ENCODE measurements at places on chromosomes 3 and 15. TPM values are rescaled to one million over a fixed set of nuclear protein-coding genes. Genes with fewer than 3 reads are reported as not detected.

Gene PFKFB4
- 12.3 TPM for total RNA-seq

Gene GOLGA6L10
- 1.4 TPM for total RNA-seq

Gene TMPRSS7
- total RNA-seq = not detected

Gene P2RY13
- total RNA-seq = not detected

Gene MAPKBP1
- 25.6 TPM for total RNA-seq

Gene ZSCAN29
- 33.7 TPM for total RNA-seq

Gene CCDC9B
- total RNA-seq = 23.9 TPM

GRCh38 chr15:77053709-77054108 is 17.2 kb downstream of the TSPAN3 start:
- no peak for DNase-seq

DNA sequence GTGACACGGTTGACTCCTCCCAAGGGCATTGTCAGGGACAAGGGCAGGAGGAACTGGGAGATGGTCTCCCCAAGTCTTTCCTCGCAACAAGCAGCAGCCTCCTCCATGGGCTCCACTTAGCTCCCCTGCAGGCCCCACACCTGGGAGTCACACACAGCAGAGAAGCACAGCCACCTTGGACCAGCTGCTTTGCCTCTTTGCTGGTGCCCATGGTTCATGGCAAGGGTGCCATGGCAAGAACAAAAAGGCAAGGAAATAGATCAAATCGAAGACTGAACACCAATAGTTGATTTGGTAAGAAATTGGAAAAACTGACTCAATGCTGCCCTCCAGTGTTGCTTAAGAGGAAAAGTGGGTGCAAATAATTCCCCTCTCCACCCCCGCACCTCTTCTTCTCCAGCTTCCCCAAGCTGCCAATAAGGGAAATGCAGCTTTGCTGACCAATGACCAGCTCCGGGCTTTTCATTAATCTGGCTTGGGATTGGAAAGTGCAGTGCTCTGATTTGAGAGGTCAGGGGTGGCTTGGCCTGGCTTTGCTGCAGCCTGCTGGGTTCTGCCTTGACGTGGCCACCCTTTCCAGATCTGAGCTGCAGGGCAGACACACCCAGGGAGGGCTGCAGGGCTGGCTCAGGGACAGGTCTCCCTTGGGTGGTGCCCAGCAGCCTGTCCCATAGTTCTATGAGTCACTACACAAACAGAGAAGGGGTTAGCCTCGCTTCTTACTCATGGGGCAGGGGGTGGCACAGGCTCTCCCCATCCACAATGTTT is 162.0 kb downstream of the KLF13 start:
- DNase-seq = peak; percentile 98

DNA sequence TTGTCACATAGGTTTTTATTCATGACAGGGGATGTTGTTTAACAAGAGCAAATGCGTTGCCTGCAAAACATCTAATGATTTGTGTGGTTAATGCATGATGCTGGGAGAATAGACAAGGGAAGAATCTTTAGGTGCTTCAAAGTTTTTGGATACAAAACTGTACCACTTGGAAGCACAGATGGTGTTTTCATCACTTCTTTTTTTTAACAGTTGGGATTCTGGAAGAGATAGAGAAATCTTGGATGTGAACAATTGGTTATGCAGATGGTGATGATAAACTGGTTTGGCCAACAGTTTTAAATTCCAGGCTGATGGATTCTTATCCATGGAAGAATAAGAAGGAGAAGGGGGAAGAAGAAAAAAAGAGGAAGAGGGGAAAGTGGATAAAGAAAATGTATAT is 379.4 kb downstream of the KCNH8 start:
- no peak for DNase-seq

GRCh38 chr3:125123451-125124305 is 67.9 kb upstream of the HEG1 start:
- peak; percentile 79 for DNase-seq

GRCh38 chr15:47364230-47365141 is 352.8 kb upstream of the SEMA6D start:
- peak; percentile 53 for DNase-seq

DNA sequence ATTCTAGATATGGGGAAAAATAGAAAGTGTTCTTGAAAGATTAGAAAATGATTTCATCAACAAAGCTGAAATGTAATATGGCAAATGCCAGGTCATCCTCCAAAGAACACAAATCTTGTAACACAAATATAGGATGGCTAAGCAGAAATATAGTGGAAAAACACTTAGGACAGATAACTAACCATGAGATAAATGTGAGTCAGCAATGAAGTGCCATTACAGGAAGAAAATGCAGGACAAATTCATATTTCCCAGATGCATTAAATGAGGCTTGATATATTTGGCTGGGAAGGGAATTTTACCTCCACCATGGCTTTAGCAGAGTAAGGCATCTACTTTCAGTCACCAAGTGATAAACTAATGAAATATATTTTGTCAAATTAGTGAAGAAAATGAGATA is 92.8 kb upstream of the SEMA6D start:
- no peak for DNase-seq

DNA sequence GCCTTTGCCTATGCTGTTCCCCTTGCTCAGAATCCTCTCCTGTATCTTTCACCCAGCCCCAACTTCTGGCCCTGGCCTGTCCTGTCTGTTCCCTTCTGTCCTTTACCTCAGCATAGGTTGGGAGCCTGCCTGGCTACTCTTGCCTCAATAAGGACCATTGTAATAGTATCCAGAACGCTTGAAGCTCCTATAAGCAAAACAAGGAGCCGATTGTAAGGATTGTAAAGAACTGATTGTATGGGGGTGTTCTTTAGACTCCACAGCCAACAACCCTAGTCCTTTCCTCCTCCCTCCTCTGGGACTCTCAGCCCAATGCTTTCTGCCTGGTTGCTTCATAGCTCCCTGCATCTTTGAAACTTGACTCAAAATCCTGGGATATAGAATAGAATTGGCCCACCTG is 18.7 kb upstream of the RAD54L2 start:
- DNase-seq = no peak

- no peak for DNase-seq
Measured at GRCh38 chr15:100602823-100603393, 519 bp downstream of the ASB7 start.

- DNase-seq = no peak
Measured at GRCh38 chr3:1766384-1766783, 332.3 kb upstream of the CNTN4 start.

DNA sequence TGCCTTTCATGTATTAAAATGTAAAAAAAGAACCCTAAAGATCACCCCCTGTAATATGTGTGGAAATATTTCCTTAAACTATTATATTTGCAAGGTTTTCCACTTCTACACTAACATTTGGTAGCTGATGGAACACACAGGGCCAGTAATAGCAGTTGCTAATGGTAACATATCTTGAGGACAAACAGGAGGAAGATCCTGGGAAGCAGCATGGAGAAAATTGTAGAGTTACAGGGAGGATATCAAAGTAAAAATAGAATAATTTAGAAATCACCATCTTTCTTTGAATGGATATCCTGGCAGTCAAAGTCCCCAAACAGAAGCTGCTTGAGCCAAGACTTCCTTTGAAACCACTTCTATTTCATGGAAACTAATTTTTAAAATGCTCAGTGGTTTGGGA is 29.5 kb upstream of the OSTN start:
- no peak for DNase-seq

DNA sequence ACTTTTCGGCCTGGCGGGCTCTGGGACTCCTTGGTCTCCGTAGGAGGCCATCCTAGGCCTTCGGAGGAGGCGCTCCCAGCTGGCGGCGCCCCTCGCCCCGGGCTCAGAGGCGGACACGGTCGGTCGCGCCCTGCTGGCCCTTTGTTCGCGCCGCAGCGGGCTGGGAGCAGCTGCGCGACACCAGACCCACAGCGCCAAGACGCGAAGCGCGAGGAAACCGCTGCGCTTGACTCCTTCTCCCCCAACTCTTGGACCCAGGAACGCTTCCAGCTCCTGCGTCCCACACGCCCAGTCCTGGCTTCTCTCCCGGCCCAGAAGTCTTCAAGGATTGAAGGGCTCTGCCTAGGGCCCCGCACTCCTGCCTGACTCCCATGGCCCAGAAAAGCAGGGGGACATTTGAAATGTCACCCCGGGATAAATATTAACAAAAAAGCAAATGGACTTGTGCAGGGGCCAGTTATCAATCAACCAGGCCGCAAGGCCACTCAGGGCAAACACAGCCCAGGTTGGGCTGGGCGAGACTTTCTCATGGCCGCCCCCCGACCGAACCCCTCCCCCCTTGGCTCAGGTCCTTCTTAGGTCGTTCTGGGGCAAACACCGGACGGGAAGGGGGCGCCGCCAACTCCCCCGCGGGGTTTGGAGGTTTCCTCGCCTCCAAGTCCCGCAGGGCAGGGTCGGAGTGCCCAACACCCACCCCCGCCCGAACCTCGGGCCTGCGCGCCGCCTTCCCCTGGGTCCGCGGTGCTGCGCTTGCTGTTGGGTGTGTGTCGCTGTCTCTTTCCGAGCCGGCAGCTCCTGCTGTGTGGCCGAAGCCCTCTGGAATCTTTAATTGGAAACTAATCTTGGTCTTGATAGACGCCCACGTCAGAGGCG is 5.1 kb downstream of the ONECUT1 start:
- peak; percentile 79 for DNase-seq

DNA sequence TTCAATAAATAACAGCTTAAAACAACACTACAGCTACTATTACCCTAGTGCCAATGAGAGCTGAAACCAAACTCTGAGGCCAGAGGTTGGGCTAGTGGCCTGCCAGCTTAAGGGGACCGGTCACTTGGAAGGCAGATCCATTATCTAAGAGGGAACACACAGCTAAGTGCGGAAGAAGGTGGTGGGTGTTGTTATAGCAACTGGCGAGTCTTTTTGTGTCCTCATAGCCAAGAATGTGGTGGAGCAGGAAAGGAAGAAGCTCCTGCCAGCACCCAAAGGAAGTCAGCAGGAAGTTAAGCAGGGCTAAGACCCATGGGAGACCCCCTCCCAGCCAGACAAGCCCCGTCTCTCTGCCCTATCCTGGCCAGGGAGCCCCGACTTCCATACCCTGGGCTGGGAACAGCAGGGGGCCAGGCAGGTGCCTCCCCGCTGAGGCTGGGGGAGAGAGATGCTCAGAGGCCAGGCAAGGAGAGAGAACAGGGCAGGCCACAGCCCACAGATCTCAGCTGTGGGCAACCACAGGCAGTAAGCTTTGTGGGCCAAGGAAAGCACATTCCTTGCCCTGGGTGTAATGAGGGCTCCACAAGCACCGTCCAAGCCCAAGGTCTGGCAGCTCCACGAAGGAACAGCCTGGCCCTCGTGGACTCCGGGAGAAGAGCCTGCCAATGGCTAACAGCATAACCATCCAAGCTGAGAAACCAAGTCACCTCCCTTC is 34.0 kb upstream of the HRH1 start:
- DNase-seq = peak; percentile 89

GRCh38 chr15:90327311-90327710 is 24.8 kb upstream of the ZNF774 start:
- no peak for DNase-seq

DNA sequence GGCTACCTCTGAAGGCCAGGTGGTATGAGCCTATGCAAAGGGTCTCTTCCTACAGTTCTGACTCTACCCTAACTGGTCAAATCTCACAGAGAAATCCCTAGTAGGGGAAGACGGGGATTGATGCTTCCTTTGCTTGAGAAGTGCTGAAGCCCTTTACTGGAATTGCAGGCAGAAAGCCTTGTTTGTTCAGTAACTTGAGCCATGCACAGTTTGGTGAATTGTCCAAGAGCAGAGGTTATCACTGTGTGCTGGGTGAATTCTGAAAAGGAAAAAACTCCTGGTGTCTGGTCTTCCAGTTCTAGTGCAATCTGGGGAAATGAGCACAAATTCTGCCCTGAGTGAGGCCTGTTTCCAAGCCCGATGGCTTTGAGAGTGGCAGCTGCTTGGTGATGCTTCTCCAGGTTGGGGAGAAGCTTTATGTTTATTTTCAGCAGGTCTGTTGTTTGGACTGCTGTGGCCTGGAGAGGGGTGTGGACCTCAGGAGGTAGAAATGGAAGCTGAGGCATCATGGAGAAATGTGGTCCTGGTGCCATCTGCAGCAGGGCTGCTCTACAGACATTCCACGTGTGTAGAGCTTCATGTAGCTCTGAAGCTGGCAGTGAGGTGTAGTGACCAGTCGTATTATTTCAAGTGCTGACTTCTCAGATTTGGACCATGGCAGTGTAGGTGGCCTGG is 60.9 kb downstream of the ARNT2 start:
- no peak for DNase-seq

- DNase-seq = no peak
Measured at GRCh38 chr3:63886858-63887257, 23.2 kb downstream of the ATXN7 start.

DNA sequence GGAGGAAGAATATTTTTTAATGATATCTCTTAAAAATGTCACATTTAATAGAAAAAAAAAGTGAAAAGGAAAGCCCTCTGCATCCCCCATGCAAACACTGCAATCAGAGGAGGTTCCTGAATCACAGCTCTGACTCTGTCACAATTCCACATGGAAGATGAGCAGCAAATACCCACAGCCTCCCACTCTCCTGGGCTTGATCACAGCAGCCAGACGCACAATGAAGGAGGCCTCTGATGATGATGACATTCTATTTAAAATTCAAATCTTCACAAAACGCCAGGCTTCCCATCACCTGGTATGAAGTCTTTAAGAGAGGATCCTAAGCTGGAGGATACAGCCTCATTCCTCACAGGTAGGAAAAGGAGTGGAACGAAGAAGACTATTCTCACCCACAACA is 9.1 kb upstream of the DIS3L start:
- DNase-seq = no peak

- no peak for DNase-seq
Measured at GRCh38 chr3:107028626-107029025, 348.6 kb upstream of the CCDC54 start.

GRCh38 chr3:151499168-151499567 is 38.3 kb upstream of the IGSF10 start:
- no peak for DNase-seq

- no peak for DNase-seq
Measured at GRCh38 chr15:66768987-66769386, 67.0 kb downstream of the SMAD6 start.

DNA sequence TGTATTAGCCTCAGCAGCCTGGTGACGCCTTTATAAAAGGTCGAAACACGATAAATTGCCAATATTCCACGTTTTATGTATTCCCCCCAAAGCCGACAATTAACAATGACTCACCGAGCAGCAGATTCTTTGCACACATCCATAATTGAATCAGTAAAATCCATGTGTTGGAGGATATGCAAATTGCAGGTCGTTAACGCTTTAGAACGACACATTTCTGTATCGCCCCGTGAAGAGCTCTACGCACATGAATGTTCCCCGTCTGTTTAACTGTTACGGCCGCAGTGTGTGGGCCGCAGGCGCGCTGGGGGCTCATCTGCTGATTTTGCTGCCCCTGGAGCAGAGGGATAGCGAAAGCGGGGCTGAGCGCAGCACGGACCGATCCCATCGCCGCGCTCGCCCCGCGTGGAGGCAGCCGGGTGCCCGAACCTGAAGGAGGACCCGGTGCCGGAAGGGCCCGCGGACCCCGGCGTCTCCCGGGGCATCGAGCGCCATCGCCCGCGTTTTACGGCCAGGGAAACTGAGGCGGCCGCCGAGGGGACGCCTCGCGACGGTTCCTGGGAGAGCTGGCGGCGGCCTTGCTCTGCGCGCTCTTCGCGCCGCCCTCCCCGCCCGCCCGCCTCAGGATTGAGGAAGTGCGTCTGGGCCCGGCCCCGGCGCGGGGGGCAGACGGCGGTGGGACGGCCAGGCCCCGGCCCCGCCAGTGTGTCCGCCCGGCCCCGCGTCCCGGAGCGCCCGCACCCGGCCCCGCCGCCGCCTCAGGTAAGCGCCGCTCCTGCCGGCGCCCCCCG is at the start of gene LRRK1:
TSS of gene LRRK1 (plus strand) at position 668 of the 791 bp plus-strand sequence. CDS start 5,276 bp downstream, outside the sequence.
- DNase-seq = peak; percentile 90
